ENCODE measurements at places on chromosomes 4 and X.

DNA sequence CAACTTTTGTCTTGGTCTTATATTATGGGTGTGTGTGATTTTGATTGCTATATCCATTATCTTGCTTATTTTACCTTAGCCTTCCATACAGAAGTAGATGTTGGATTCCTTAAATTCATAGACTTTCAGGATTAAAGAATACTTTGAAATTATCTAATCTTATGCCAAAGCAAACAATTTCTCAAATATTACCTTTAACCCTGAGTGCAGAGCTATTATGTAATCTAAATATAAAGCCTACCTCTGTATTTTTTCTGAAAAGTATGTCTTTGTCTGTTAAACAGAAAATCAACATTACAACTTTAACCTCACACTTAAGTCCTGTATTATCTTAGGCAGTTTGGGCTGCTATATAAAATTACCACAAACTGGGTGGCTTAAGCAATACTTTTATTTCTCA is 782.5 kb downstream of the STIM2 start:
- DNase-seq, result no peak

GRCh38 chr4:3681191-3681590 is 85.0 kb upstream of the ADRA2C start:
- DNase-seq, result no peak

GRCh38 chr4:186931519-186931918 is 207.9 kb upstream of the FAT1 start:
- no peak for DNase-seq

GRCh38 chrX:148854306-148854705 is 353.9 kb downstream of the AFF2 start:
- no peak for DNase-seq

GRCh38 chr4:78625073-78625472 is 73.5 kb downstream of the ANXA3 start:
- DNase-seq, result no peak

DNA sequence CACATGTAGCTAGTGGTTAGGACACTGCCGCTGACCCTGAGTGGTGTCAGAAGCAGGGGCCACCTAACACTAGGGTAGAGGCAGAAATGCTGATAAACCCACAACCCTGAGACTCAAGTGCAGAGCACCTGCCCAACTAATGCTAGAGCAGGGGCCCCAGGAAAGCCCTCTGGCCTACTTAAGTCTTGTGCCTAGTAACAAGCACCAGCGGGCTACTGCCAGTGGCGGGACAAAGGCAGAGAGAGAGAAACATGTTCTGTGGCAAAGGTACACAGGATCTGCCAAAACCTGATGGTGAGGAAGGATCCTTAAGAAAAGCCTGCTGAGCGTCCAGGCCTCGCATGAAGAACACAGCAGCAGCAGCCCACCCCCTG is 172.4 kb downstream of the PRDM5 start:
- no peak for DNase-seq

GRCh38 chr4:8919651-8920288 is 48.1 kb upstream of the HMX1 start:
- DNase-seq, result peak; percentile 14

- no peak for DNase-seq
Observed at GRCh38 chr4:170413951-170414350, 324.2 kb upstream of the AADAT start.

GRCh38 chrX:53116101-53116500 is 22.2 kb downstream of the KANTR start:
- DNase-seq, result no peak

GRCh38 chr4:3305610-3306371 is 13.0 kb downstream of the RGS12 start:
- no peak for DNase-seq

- DNase-seq, result no peak
Observed at GRCh38 chr4:125115476-125115875, 199.3 kb upstream of the FAT4 start.

- no peak for DNase-seq
Observed at GRCh38 chr4:159159611-159160010, 56.7 kb downstream of the RAPGEF2 start.

DNA sequence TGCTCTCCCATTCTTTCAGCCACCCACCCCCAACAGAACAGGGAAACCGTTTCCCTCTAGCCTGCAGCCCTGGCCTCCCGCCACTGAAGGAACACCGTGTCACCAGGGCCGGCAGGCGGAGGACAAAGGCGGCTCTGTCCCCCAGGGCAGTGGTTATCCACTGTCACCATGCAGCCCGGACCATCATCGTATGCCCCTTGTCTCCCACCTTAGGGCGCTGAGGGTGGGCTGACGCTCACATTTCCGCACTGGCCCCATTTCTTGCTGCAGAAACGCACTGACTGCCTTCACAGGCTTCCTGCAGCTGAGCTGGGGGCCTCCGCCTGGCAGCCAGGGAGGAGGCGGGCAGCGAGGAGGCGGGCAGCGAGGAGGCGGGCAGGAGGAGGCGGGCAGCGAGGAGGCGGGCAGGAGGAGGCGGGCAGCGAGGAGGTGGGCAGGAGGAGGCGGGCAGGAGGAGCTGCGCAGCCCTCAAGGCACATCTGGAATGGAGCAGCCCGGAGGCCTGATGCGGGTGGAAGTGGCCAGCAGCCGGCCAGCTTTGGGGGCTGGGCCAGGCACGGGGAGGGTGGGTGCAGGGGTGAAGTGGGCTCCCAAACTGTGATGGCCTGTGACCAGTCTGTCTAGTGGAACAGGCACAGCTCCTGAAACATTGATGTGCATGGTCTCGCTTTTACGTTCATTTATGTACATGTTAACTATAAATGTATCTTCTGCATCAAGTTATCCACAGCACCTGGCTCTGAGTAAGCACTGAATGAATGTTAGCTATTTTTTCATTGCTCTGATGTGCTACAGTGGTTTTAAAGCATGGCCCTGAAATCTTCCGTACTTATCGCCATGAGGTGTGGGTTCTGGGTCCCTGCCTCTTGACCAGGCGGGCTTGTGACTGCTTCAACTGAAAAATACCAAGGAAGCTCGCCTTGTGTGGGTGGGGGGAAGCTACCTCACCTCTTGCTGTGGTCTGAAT is 20.6 kb upstream of the KIAA0232 start:
- no peak for DNase-seq

DNA sequence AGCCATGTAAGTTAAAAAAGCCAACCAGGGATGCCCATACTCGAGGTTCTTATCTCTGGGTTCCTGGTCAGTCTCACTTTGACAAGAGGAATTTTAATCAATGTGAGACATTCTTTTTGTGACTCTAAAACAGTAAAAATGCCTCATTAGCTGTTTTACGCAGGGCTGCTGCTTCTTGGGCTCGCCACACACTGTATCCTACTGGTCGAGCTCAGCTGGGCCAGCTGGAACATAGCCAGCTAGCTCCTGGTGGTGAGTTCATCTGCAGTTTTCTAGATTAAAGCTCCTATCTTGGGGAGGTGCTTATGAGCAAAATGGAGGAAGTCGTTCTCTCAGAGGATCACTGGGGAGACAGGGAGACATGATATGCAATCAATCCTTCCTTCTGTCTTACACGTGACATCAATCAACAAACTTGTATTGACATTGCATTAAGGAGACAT is 55.9 kb upstream of the LEF1 start:
- no peak for DNase-seq

DNA sequence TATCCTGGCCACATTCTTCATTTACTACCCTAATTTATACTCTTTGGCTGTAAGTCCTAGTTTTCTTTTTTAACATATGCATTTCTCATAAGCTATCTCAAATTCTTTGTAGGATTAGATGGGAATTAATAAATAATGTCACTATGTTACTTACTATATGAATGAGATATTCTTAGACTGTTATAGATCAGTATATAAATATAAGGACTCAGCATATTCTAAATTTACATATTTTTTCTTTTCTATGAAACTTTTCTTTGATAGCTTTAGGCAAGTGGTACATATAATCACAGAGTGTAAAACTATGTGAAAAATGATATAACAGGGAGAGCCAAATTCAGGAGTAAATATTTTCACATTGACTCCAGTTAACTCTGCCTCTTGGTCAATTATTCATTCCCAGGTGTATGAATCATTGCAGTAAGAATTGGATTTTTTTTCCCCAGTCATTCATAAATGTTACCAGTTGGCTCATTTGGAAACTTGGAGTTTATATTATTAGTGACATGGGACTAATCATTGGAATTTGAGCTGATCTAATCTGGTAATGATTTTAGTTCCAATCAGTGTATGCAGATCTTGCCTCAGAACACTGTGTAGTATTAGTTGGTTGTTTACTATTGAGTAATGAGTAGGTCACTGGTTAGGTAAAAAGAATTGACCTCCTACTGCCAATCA is 25.3 kb downstream of the FHIP1A start:
- no peak for DNase-seq

GRCh38 chr4:110678517-110679227 is 55.8 kb upstream of the PITX2 start:
- no peak for DNase-seq

GRCh38 chr4:152408514-152409327 is 127.2 kb downstream of the FBXW7 start:
- peak; percentile 8 for DNase-seq

DNA sequence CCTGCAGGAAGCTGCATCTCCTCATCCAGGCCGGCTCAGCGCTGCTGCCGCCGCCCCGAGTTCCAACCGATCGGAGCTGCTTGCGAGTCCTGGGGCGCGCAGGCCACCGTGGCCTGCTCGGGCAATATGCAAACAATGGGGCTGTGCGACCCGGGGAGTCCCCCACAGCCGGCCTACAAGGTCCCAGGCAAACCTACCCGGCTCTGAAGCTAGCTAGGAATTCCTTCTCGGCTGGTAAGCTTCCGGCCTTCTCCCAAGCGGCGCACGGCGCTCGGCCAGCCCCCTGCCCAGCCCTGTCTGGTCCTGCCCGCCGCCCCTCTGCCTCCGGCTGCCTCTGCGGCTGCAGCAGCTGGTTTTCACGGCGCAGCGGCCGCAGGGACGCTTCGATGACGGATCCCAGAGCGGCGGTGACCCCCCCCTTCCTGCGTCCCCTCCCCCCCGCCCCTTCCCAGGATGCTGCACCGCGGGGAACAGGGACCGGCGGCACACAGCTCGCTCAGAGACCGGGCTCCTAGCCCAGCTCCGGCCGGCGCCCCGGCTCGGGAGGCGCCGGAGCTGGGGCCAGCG is 59.4 kb downstream of the TSC22D3 start:
- DNase-seq, result peak; percentile 89

GRCh38 chr4:97270051-97270450 is 873.2 kb downstream of the STPG2 start:
- no peak for DNase-seq

DNA sequence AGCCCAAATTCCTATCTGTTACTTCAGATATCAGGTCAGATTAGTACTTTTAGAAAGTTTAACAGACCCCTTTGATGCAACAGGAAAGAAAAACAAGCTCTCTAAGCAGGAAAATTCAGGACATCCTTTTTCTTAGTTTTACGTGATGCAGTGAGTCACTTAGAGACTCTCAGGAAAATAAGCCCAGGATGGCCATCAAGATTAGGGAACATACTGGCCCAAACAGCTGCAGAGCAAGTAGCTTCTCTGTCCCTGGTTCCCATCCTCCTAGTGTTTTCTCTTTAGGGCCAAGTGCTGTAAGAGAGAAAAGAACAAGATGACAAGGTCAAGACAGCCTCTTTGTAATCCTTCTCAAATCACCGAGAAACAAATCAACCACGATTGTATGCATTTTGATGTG is 219.1 kb downstream of the ZNF674 start:
- DNase-seq, result no peak

DNA sequence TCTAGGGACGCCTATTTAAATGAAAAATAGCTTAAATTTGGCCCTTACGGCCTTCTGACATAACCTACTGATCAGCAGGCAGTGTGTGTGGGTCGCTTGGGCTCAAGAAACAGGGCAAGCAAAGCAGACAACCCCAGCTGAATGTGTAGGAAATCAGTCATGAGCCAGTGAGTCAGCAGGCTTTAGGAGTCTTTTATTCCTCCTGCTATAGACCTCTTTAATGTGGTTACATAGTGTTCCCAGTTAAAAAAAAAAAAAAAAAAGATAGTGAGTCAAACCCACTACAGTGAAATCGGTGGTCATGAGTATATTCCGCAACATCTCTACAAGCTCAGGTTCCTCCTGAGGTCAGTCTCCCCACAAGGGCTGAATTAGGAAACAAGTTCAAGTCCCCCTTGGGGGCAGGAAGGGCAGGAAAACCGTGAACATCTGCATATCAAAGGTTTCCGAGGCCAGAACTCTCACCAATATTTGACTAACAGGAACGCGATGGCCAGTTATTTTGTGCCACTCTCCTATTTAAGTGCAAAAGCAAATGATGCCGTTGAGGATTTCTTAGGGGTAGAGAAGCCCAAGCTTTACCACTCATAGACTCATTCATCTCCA is 32.7 kb downstream of the ACSL1 start:
- no peak for DNase-seq

GRCh38 chrX:19857131-19857530 is 30.3 kb downstream of the SH3KBP1 start:
- no peak for DNase-seq

GRCh38 chrX:17986440-17986839 is 125.3 kb upstream of the RAI2 start:
- no peak for DNase-seq

DNA sequence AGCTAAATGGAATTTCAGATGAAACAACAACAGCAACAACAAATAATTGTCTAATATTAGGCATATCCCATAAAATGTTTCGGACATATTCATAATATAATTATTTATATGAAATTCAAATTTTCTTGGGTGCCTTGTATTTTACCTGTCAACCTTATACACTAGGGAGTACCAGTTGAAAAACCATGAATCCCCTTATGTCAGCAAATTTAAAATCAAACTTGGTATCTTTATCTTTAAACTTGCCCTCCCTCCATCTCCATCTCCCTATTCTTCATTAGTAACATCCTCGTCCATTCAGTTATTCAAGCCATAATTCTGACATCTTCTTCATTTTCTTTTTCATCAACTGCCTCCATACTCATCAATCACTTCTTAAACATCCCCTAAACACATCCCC is 974.5 kb upstream of the HS3ST1 start:
- no peak for DNase-seq

DNA sequence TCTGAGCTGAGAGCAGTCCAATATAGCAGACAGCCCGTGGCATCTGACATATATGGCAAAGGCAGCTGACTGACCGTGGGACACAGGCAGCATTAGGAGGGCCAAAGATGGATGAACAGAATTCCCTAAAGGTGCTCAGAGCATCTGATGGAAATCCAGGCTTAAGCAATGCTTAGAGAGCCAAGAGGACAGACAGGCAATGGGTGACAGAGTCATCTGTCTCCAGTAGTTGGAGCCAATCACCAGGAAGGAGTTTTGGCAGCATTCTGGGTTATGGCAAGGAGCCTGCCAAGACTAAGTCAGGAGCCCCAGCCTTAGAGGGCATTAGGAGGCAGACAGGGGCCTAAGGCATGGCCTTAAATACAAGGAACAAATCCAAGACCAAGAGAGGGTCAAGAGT is 153.3 kb upstream of the USP9X start:
- DNase-seq, result no peak

- DNase-seq, result no peak
Observed at GRCh38 chrX:85994797-85995196, 52.6 kb downstream of the CHM start.

DNA sequence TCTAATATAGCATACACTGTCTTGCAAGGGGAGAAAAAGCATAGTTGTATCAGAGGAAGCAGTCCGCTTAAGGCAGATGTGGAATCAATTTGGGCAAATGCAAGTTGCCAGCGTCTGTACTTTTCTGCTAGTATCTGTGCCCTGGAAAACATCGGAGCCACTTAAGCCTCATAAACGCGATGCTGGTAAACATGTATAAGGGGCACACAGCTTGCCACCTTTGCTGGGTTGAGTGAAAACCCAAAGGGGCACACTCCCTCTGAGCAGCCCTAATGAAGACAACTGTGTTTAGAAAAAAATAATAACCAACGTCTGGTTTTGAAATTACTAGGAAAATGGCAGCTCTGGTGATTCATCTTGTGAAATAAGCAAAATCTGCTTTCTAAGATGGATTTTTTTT is 24.3 kb downstream of the SMIM20 start:
- DNase-seq, result no peak

Measured in H7 (cell line).